ENCODE measurements at places on chromosomes 6 and 20.

DNA sequence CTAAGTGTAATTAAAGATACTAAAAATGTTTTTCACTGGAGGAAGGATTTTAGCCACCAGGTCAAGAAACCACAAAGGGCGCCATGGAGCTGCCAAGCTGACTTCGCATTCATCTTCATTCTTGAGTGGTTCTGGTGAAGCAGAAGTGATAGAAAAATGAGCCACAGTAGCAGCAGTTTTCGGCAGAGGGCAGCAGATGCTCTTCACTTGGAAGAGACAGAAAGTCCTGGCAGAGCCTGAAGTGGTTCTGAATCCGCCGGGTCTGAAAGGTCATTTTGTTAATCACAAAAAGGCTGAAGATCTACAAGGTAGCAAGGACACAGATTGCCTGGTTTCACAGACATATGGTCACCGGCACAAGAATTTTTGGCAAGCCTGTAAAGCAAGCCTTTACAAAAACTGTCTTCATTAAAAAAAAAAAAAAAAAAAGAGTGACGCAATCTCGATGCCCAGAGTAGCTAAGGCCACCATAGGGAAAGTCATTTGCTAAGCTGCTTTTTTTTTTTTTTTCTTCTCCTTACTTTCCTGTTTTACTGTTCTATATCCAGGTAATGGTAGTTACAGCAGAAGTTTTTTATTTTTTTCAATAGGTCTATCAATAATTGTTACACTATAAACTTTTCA is 345.1 kb upstream of the AGPAT4 start:
- no peak for DNase-seq

- DNase-seq = no peak
Measured at GRCh38 chr6:142275236-142276006, 26.4 kb upstream of the ADGRG6 start.

- no peak for DNase-seq
Measured at GRCh38 chr20:11740975-11741374, 176.7 kb upstream of the BTBD3 start.

DNA sequence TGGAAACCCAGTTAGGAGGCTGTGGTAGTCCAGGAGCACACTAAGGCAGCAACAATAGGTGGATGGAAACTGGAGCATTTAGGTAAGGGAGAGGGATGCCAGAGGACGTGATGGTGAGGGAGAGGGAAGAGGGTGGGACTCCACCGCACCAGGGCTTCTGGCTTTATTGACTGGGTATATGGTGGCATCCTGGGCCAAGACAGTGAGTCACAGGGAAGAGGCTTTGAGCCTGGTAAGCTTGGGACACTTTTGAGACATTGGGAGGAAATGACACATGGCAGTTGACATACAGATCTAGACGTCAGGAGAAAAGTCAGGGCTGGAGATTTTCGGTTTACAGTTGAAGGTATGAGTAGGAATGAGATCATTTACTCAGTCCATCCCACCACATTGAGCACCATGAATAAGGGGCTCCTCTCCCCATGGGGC is 14.9 kb downstream of the NT5E start:
- DNase-seq = no peak

GRCh38 chr6:96394727-96395126 is 126.9 kb upstream of the UFL1 start:
- DNase-seq = no peak

DNA sequence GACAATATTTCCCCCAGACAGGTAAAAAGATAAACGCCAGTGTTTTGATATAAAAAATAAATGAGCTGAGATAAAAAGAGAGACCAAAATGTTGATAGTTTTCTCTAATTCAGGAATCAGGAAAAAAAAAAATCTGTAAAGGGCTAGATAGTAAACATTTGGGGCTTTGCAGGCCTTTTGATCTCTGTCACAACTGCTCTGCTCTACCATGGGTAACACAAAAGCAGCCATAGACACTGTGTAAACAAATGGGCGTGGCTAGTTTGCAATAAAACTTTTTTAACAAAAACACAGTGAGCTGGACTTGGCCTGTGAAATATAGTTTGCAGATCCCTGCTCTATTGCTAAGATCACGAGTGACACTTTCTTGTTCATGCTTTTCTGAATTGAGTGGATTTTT is 219.1 kb upstream of the STXBP5 start:
- DNase-seq = no peak

DNA sequence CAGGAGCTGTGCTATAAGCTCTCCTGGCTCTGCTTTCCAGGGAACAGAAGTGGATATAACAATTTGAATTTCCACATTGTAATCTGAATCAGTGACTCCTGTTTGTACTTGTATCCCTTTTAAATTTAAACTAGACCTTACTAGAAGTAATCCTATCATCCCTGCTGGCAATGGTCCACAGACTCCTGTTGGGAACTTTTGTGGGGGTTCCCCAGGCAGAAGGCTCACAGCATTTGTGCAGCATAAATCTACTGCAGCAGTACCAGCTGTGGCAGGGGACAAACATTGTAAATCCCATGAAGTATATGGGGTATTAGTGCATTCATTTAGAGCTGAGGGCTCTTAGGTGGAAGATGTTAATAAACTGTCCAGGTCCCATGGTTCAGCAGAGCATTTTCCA is 12.0 kb upstream of the PDCD2 start:
- DNase-seq = no peak

DNA sequence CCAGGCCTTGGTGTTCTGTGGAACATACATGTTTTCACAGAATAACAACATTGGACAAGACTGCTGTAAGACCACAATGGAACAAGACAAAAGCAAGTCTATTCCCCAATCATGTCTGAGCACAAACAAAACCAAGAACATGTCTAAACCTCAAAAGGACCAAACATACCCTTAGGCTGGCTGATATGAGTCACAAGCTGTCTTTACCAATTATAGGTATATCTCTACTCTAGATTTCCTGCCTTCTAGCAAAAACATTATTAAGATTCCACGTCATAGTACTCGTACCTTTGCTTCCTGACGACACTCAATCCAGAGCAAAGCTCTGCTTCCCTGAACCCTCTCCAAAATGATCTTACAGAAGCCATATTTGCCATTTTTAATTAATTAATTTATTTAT is 15.4 kb upstream of the L3MBTL1 start:
- DNase-seq = no peak

GRCh38 chr6:102407886-102408741 is 1014.6 kb downstream of the GRIK2 start:
- no peak for DNase-seq

DNA sequence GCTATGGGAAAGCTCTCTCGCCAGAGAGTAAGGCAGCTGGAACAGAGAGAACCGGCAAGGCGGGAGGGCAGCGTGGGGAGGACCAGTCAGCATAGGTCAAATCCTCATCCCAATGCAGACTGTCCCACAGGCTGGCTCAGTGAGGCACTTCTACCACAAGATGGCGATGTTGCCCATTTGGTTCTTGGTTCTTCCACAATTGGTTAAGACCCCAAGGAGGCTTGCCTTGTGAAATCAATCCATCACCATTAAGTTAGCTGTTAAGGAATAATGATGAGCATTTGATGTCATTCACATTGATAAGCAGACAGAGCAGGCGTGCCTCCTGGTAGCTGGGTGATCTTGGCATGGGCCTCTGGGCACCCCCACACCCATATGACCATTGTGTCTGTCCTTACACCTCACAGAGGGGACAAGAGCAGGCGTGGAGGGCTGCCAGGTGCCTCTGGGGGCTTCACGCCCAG is 2.4 kb downstream of the CSTL1 start:
- peak; percentile 19 for DNase-seq

- no peak for DNase-seq
Measured at GRCh38 chr6:15429141-15430110, 183.6 kb downstream of the JARID2 start.

DNA sequence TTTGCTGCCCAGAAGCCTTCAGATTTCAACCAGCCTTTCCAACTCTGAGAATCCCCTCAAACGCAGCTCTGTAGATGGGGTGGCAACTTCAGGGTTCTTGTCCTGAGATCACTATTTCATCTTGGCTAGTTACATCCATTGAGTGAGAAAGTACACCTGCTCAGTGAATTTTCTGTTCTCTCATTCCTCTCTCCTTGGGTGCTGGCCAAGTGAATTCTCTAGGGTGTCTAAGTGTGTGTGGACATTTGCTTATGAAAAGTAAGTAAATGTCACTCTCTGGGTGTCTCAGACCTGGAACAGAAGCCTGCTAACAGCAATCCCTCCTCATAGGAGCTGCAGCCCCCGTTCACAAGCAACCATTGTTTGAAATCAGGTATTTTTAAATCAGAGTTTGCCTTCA is 3.8 kb downstream of the RIN2 start:
- DNase-seq = no peak

GRCh38 chr20:58026361-58026760 is 202.1 kb downstream of the ANKRD60 start:
- DNase-seq = no peak

DNA sequence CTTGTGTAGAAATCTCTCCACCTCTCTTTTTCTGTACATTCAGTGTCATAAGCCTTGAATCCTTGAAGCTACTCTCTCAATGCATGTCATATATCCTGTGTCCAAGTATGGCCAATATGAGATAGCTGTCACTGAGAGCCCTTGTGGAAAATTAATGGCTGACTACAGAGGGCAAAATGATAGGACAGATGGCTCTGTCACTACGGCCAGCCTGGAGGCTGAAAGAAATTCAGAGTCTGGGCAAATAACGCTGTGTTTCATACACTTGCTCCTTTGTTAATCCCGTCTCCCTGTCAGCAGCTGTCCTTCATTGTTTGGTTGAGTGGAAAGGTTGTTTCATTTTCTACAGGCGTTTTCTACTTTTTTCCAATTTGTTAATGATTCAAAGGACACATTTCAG is 70.4 kb upstream of the VGLL2 start:
- DNase-seq = no peak

DNA sequence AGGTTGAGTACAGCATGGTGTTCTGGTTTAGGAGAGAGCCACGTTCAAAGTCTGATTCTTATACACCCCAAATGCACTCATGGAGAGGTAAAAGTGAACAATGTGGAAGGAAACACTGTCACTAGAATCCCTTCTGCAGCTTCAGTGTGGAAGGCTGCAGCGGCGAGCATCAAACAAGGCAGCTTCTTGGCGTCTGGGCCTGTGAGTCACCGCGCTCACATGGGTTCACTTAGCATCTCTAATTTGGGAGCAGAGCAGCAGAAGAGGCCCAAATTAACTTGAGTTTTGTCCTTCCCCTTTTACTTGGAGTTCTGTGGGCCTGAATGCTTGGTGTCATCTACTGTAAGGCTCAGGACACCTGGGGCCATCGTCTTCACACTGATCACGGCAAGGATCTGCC is 10.9 kb upstream of the E2F1 start:
- no peak for DNase-seq

GRCh38 chr6:100346828-100347227 is 117.9 kb downstream of the SIM1 start:
- DNase-seq = no peak

DNA sequence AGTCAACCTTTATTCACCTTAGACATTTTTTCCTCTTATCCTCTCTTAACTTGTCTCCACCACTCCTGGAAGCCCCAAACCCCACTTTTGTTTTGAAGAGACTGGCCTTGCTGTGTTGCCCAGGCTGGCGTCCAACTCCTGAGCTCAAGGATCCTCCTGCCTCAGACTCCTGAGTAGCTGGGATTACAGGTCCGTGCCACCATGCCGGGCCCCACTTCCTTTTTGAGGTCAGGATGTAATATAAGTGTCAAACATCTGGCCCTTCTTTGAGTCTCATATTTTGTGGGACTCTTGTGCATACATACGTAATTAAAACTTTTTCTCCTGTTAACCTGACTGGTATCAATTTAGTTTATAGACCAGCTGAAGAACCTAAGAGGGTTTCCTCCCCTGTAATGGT is 1.4 kb upstream of the CDK19 start:
- DNase-seq = no peak

GRCh38 chr6:32685603-32686002 is 19.1 kb upstream of the HLA-DQB1 start:
- peak; percentile 60 for DNase-seq

GRCh38 chr6:20367743-20368485 is 33.8 kb upstream of the E2F3 start:
- DNase-seq = no peak

DNA sequence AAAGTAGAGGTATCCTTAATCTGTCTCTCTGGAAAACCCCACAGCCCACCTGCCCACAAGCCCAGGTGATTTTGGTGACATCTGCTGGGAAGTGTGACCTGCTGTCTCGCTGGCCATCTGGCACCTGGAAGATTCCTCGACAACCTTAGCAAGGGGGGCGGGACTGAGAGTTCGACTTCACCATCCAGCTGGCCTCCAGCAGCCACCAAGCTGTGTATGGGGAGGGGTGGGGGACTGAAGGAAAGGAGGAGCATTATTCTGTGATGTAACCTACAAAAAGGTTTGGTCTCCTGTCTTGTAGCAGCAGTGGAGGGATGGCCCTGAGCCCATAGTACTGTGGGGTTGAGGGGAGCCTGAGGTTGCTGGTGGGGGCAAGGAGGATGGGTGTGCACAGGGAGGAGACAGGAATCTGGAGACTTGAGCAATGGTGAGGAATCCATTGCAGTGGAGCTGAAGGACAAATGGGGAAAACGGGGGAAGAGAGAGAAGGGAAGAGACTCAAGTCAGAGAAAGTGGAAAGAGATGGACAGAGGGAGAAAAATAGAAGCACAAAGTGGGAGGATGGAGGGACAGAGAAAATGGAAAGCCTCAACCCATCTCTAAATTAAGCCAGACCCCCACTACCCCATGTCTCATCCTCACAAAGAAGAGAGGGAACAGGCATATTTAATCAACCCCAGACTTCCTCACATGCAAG is 4.0 kb downstream of the LY6G6F start:
- DNase-seq = no peak

GRCh38 chr6:92559611-92560010 is 859.7 kb downstream of the EPHA7 start:
- DNase-seq = no peak

DNA sequence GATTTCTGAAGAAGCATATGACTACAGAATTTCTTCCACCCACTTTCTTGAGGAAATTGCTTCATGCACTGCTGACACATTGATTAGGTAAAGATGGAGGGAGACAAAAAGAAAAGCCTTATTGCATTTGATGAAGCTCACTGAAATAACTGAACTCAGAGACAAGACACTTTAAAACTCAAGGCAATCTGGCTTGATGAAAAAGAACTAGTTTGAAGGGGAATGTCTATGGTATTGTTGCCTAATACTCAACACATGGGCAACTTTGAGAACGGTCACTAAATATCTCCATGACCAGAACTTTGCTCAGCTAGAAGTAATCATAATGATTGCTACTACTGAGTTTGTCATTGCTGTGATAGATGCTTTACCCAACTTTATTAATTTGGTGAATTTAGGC is 38.1 kb downstream of the HTR1B start:
- DNase-seq = no peak

GRCh38 chr6:160260803-160261450 is 2.3 kb upstream of the SLC22A2 start:
- no peak for DNase-seq

DNA sequence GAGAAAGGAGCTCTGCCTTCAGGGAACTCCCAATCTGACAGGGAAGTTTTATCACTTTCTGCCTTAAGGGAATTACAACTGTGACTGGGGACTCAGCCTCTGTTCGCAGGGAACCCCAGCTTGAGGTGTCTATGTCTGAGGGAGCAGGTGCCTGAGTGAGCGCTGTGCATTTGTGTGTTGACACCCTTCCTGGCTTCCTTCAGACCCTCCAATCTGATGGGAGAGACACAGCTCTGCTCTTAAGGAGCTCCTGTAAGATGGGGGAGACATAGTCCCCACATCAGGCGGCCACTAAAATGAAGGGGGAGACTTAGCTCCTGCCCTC is 62.3 kb downstream of the MRPL14 start:
- no peak for DNase-seq

All from bone marrow (tissue), 2 donors.